Activated T-helper 2 cell treated with anti-CD3 and anti-CD28 coated beads, Interferon-gamma antibody, Interleukin-2, Interleukin-4, amounts not matched to agents 10 μg/mL and 5 μg/mL and 100 μg/mL, durations not matched to agents 14 hours and 24 hours and 36 hours (primary cell): ENCODE measurements at places on chromosomes 5 and 9.
A peak's percentile ranks its signal among the peaks of the same experiment; 100 is the strongest.

GRCh38 chr5:54719384-54720283 lies 202.1 kb downstream of the SNX18 start:
- no peak for DNase-seq

DNA sequence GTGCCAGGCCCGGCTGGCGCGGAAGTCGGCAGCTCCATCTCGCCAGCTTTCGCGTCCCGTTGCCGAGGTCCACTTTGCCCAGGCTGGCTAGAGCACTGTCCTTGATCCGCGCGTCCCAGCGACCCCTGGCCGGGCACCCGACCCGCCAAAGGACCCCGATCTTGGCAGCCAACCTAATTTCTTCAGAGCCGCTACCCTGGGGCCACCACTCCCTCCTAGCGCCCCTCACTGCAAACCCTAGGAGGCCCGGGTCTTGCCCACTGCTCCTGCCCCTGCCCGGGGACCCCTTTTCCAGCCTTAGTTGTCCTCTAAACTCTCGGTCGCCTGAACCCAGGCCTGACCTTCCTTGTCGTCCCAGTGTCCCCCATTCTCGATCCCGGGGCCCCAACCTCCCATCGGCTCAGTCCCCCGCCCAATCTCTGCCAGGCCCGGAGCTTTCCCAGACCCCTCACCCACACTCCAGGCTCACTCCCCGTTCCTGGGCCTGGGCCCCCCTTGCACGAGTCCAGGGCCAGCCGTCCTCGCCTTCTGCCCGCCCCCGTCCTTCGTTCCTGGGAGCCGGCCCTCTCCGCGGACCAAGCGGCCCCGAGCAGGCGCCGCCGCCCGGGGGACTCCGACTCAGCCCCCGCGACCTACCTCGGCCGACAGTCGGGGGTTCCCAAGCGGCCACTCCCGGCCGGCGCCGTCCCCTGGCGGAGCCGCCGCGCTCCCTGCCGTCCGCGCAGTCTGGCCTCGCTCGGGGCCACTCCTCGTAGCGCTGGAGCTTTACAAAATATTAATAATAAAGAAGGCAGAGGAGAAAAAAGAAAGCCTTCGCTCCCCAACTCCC lies 701 bp upstream of the LMX1B start:
- no peak for DNase-seq

DNA sequence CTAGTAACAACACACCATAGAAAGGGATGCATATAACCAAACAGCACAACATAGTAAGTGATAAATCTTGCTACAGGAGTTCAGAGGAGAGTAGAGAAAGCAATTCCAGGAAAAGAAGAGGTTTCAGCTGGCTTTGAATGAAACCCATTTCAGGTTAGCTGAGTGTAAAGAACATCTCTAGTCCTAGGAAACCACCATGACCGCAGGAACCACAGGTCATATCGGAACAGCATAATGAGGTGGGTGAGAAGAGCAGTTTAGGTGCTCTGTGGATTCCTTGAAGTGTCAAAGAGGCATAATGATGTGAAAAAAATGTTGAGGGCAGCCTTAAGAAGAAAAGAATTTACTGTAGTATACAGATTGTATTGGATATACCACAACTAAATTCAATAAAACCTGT lies 507.5 kb downstream of the MTRR start:
- DNase-seq = no peak

DNA sequence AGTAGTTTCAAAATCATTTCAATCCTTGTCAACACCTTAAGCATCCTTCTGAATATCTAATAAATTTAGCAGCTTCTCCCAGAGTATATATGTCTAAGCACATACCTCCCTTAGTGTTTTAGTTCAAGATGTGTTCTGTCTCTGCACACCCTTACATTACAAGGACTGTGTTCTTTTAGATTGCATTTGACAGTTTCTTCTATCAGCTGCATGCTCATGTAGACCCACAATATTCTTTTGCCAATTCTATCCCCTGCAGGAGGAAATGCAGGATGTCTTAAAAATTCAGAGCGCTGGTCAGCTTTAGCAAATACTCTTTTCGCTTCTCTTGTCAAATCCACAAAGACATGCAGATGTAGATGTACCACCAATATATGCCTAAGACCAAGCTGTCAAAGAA lies 145.8 kb upstream of the SLC30A5 start:
- DNase-seq = no peak

- DNase-seq = no peak
Measured at GRCh38 chr9:114344188-114344566, 14.5 kb downstream of the ORM2 start.

GRCh38 chr9:6090277-6091210 lies 75.1 kb upstream of the RANBP6 start:
- DNase-seq = no peak

GRCh38 chr5:39164016-39164415 lies 55.3 kb downstream of the FYB1 start:
- no peak for DNase-seq

- DNase-seq = no peak
Measured at GRCh38 chr5:124706051-124706450, 40.4 kb downstream of the ZNF608 start.

DNA sequence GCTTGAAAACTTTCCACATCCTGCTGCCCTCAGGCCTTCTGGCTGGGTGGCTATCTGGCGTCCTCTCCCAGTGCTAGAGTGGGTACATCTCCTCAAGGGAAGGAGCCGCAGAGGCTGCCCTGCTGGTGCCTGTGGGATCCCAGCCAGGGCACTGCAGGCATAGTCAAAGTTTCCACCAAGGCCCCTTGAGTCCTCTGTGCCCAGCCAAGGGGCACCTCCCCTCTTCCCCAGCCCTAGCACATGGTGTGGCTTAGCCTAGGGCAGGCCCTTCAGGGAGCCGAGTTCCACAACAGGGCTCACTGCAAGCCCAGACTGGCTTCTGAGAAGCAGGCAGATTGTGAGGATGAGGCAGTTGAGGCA lies 103.2 kb downstream of the RGS3 start:
- no peak for DNase-seq

- no peak for DNase-seq
Measured at GRCh38 chr9:27356446-27356845, 59.5 kb upstream of the EQTN start.

- no peak for DNase-seq
Measured at GRCh38 chr5:83583859-83584258, 112.3 kb downstream of the VCAN start.

DNA sequence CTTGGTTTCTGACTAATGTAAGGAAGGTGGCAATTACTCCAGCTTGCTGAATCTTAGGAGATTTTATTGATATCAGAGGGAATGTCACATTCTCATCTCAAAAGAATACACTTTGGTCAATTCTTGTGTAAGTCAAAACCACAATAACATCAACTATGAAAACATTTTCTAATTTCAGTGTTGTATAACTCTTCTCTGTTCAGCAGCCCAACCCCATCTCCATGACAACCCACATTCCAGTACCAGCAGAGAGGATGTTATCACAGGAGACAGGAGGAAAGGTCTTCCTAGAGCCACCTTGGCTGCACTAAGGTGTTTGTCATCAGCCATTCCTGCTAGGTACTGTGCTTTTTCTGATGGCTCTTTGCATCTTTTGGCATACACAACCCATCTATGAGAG lies 529.1 kb upstream of the BRINP1 start:
- no peak for DNase-seq

GRCh38 chr9:34986540-34987047 lies 3.0 kb upstream of the DNAJB5 start:
- no peak for DNase-seq

DNA sequence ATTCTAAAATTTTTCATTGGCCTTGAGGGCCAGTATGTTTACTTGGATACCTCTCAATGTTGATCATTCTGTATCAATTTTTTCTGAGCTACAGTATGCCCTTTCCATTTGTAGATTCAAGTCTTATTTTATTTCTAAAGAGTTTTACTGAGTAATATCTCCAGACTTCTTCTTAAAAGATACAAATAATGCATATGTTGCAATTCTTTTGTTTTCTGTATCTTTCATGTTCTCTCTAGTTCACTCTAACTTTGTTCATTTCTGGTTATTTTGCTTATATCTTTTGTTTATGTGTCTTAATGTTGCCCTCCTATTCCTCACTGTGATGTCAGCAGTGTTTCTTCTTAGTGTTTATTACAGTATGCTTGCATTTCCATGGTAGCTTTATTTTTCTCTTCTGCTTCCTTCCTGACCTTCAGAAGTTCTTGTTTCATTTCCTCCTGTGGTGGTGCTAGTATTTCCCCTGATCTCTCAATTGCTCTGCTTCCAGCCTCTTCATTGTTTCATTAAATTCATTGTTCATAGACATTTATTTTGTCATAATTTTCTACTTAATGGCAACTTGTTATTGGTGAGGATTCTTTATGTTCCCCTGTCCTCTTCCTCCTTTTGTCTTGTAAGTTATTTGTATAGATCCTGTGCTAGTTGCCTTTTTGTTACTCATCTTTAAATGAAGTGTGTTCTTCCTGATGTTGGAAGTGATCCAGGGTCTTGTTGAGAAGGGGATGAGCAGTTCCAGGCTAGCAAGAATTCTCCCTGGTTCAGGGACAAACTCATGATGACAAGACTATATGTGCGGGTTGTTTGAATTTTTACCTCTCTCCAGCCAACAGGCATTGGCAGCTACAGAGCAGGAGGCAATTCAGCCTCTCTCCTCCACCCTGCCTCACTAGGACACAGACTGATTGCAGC lies 160.8 kb downstream of the DEPDC1B start:
- DNase-seq = no peak

DNA sequence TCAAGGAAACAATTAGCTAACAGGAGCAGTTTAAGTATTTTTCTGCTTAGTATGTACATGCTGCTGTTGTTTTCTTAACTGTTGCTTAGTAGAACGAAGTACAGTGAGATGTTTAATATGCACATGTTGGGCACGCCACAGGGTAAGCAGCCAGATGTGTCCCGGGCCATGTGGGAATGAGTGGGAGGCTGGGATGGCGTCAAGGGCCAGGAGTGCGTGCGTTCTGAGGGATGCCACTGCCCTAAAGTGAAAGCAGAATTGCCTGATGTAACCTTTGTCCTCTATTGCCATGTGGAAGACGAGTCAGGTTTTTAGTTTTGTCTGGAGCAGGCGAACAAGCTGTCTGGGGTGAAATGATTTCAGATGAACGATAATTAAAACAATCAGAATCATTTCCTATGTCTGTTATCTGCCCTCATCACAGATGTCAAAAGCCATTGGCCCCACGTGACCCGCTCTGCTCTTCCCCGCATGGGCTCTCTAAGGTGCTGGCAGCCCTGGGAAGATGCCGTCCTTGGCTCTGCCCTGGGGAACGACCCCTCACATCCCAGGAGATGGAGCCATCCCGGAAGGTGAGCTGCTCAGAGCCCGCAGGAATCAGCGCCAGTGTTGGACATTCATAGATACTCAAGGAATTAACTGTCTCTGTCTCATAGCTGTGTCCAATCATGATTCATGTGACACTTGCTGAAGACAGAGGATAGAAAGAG lies 356.6 kb upstream of the IRX4 start:
- no peak for DNase-seq

- DNase-seq = peak; percentile 50
Measured at GRCh38 chr9:132241840-132242620, 80.2 kb downstream of the NTNG2 start.

- DNase-seq = no peak
Measured at GRCh38 chr9:119332522-119332921, 36.7 kb downstream of the BRINP1 start.

- peak; percentile 31 for DNase-seq
Measured at GRCh38 chr9:6428940-6429889, 16.2 kb downstream of the UHRF2 start.

DNA sequence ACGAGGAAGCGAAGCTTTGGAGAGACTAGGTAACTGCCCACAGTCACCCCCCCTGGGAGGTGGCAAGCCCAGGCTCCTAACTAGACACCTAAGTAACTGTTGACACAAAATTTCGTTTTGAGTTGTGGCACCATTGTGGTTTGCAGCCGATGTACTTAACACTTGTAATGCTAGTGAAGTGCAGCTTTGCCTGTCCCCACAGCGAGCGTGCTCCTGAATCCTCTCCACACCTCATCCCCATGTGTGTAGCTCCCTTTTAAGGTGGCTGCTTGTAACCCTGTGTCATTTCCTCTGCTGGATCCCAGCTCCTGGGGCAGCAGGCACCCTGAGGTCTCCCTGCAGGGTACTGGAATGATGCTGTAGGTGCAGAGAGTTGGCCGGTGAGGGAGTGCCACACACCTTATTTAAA lies 114.9 kb downstream of the TRIO start:
- no peak for DNase-seq

DNA sequence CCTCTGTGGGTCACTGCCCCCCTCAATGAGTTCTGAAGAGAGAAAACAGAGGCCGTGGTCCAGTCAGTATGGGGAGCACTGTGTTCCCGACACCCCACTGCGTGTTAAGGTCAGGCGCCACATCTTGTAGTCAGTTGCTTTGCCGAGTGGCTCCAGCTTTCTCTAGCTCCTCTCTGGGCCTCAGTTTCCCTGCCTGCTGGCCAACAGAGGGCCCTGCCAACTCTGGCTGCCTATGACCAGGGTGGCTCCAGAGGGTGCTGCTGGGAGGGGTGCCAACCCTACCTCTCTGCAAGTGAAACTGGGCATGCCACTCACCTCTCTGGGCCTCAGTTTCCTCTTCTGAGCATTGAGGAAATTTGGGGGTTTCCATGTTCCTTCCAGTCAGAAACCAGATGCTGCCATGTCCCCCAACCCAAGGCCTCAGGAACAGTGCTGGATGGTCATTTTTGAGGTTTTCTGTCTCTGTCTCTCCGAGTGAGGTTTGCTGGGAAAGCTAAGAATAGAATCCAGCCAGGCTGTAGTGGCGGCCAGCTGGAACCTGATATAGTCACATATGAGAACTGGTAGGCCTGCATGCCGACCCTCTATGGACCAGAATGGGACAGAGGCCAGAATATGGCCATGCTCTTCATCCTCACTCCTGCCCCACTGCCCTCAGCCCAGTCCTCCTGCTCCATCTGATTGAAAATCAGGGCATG lies 132.1 kb downstream of the PHF2 start:
- no peak for DNase-seq

DNA sequence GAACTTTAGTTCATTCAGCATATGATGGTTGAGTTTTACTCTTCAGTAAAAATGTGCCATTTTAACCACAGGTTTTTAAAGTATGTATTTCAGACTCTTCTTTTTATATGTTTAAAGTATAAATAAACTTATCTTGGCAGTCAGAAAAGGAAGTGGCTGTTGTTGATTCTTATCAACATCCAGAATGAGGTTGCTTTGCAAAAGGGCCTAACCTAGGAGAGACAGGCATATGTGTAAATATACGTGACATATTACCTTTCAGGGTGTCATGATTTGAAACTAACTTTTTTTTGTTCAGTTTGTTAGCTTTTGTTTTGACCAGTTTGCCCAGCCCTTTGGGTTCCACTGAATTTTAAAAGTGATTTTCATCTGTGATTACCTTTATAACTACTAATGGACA lies 7.4 kb downstream of the SMARCA2 start:
- DNase-seq = no peak

GRCh38 chr5:56492812-56493211 lies 259.7 kb upstream of the ANKRD55 start:
- no peak for DNase-seq

- no peak for DNase-seq
Measured at GRCh38 chr9:94228616-94229015, 30.5 kb upstream of the ZNF169 start.

DNA sequence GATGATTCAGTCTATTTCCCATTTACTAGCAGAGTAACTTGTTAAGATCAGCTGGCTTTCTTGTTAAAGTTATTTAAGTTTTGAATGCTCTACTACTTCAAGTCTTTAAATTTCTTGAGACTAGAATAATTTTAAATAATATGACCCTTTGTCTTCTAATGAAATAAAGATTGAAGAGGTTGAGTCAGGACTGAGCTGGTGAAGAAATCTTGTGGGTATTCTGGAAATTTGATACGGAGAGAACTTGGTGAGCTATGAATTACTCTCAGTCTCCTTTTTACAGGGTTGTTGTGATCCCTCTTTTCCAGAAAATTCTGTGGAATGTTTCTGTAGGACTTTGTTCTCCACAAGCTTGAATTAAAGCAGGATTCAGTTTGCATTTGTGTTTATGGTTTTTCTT lies 29.3 kb downstream of the RNF20 start:
- DNase-seq = no peak
